ENCODE measurements at places on chromosomes 7 and 10.

- no peak for DNase-seq
Measured at GRCh38 chr10:31419394-31420063, 100.5 kb downstream of the ZEB1 start.

- DNase-seq = no peak
Measured at GRCh38 chr7:17682586-17682985, 257.7 kb downstream of the SNX13 start.

DNA sequence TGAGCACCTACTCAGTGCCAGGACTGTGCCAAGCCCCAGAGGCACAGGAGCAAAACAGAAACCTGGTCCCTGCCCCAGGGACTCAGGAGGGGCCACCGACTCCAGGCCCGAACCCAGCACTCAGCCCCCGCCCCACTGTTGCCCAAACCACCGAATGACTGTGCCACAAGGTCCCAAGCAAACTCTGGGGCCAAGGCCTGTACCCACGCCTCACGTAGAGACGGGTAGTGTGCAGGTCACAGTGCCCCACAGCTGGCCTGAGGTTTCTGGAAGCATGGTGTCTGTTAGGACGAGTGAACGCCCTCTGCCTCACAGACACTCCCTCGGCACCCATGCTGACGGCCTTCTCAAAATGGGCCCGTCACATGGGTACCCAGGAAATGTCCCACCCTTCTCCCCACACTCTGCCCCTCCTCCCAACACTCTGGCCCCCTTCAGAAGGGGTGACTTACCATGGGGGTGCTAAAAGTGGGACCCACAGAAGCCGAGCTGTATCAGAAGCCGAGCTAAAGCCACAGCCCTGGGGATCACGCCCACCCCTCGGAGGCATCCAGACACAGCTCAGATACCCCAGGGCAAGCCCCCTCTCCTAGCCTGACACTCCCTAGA is 44.2 kb downstream of the CTBP2 start:
- no peak for DNase-seq

GRCh38 chr10:69413221-69413865 is 3.4 kb downstream of the TACR2 start:
- no peak for DNase-seq

DNA sequence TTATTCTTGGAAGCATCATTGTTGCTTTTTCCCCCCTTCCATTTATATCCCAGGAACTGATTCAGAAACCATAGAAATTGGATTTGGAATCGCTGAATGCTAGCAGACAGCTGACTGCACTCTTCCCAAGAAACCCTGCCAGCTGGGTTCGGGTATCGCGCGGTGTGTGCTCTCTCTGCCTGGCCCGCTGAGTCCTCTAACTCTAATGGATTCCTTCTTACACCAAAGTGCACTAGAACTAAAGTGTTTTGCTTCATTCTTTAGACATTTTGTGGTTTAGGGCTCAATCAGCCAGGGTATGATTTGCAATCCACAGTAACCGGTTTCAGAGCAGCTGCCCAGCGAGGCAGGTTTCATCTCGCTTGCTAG is 92.2 kb downstream of the EGFR start:
- DNase-seq = no peak

DNA sequence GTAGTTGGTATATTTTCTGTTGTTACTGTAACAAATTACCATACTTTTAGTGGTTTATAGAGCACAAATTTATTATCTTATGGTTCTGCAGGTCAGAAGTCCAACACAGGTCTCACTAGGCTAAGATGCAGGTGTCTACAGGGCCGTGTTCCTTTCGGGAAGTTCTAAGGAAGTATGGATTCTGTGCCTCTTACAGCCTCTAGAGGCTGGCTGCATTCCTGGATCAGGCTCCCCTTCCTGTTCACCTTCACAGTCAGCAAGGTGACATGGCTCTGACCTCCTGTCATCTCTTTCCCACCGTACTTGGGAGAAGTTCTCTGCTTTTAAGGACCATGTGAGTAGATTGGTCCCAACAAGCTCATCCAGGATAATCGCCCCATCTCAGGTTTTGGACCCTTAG is 37.3 kb downstream of the BMPR1A start:
- no peak for DNase-seq

GRCh38 chr10:88545359-88545758 is 37.8 kb downstream of the RNLS start:
- no peak for DNase-seq

Measured in NCI-H345 (cell line).